Bronchial epithelial cell (primary cell): ENCODE measurements at places on chromosomes 2 and 18.

DNA sequence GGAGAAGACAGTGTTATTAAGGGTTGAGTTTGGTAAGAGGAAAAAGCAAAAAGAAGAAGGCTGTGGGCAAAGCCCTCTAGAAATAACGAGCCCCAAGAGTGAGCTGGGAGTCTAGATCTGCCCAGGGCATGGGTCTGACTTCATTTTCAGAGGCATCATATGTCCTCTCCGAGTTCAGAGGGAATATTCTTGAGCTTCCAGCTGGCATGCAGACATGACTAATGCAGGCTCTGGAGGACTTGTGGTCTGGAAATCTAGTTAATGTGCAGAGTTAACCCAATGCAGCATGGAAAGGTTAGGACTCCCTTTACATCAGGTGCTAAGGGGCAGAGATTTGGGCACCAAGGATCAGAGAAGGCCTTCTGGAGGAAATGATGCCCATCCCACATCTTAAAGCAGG, 7.3 kb downstream of the ACMSD start:
- peak; percentile 73 for DNase-seq

- DNase-seq, result peak; percentile 62
Observed at GRCh38 chr2:235793163-235793752, 299.4 kb downstream of the AGAP1 start.

DNA sequence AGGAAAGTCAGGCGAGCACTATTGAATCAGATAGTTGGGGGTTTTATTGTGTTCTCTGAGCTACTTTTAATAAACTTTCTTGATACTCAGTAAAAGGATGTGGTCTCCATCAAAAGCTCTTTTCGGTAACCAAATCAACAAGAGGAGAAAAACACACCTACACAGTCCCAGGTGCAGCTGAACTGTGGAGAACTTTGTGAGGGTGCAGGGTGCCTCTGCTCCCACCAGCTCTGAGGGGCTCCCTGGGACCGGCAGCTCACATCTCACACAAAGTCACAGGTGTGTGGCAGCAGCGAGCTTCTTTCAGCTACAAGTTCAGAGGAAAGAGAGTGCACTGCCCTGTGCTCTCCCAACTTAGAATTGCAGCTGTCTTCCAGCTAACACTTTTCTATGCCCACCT, 650.4 kb downstream of the RNF144A start:
- DNase-seq, result no peak

DNA sequence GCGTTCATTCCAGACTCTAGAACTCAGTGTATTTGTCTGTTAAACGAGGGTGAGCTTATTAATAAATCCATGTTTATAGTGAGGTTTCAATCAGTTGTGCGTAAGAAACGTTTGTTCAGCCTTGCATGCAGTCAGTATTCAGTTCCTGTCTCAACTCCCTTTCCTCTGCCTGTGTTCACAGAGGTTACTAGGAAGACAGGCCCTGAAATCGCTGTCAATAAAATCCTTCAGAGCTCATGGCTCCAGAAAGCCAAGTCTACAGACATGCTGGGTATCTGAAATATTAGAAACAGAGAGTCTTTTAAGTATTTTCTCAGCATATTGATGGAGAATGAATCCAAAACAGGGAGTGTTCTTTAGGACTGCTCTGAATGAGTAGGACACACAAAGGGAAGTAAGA, 75.4 kb downstream of the KLF7 start:
- DNase-seq, result no peak

DNA sequence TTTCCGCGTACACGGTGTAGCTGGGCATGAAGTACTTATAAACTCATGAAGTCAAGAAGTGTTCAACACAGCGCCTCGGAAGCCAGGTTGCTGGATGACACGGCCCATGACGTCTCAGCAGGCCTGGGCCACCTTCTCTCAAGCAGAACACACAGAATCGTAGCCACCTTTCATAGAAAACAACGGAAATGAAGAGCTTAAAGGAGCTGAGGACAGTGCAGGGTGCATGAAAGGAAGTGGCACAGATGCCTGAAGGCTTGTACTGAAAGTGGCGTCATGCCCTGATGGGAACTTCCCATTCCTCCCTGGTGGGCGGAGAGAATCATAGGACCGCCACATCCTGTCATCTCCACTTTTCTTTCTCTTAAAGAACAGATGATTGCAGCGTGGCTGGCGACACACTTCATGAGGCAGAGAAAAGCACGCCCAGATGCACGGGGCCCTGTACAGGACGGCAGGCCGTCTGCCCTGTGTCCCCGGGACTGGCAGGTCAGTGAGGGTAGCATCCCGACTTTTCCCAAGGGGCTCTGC, 31.1 kb downstream of the HDAC4 start:
- DNase-seq, result no peak

- no peak for DNase-seq
Observed at GRCh38 chr2:162074928-162075688, 1.1 kb upstream of the DPP4 start.

GRCh38 chr2:196592331-196592910, 47.1 kb upstream of the CCDC150 start:
- no peak for DNase-seq

GRCh38 chr2:179071810-179072355, 21.9 kb upstream of the CCDC141 start:
- no peak for DNase-seq

DNA sequence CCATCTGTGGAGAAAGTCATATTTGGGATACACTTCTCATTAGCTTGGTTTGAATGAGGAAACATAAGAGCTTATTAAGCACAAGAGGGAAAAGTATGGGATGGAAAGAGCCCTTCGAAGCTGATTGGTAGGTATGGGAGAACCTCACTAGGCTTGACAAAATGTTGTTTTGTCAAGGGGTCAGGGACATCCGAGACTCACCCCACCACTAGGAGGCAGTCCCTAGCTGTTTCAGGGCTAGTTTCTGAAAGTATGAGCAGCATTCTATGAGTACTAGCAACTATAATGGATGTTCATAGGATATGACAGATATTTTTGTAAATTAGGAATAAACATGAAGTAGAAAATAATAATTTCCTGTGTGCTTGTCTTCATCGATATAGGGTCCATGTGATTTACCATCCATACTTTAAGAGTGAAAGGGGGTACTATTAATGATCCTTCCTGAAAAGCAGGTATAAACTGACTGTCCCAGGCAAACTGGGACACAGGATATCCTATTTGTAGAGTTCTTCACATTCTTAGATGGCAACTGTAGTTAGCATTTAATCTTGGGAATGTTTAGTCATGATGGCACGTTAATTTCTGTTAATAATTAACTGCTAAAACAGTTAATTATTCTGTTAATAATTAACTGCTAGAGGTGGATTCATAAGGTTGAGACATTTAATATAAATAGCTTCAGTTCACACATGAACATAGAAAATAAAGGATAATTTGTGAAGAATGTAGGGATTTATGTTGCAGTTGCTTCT, 28.4 kb downstream of the OTX1 start:
- peak; percentile 49 for DNase-seq

GRCh38 chr18:60163622-60164021, 209.0 kb downstream of the MC4R start:
- no peak for DNase-seq

- no peak for DNase-seq
Observed at GRCh38 chr2:35447215-35447614, 908.4 kb upstream of the CRIM1 start.

DNA sequence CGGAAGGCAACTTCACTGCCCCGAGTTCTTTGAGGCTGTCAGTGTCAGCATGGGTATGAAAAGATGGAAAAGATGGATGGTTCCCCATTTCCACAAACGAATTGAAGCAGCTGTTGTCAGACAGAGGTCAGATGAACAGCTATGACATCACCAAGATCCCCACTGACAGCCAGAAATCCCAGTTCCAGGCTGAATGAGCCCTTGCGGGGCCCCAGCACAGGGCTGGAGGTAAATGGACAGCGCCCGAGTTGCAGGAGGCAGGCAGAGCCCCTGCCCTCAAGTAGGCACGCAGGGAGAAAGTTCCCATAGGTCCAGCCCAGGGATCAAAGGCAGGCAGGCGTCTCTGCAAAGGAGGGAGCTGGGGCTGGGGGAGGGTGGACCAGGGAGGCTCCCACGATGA, 169.5 kb upstream of the AGAP1 start:
- DNase-seq, result no peak
